AG09309 (cell line): ENCODE measurements at places on chromosomes 3 and 15.

DNA sequence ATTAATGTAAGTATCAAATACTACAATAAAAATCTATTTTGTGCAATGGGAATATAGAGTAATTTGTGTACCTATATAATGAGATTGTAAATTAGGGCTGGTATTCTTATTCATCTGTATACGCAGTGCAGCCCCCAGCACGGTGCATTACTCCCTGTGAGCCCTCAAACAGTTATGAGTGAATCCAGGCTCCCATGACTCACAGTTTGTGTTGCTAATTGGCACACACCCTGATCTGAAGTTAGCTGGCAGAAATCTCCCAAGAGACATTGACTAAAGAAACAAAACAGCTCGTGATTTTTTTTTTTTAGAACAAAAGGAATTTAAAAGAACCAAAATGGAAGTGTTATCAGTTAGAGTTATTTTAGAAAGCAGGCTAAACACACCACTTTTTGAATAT, 15.7 kb downstream of the GK5 start:
- peak; percentile 61 for DNase-seq

- DNase-seq: no peak
Observed at GRCh38 chr15:79028411-79028964, 62.1 kb downstream of the RASGRF1 start.

GRCh38 chr3:182349951-182350517, 443.3 kb upstream of the ATP11B start:
- no peak for DNase-seq

GRCh38 chr15:52464478-52464877, 64.2 kb downstream of the MYO5A start:
- DNase-seq: no peak

DNA sequence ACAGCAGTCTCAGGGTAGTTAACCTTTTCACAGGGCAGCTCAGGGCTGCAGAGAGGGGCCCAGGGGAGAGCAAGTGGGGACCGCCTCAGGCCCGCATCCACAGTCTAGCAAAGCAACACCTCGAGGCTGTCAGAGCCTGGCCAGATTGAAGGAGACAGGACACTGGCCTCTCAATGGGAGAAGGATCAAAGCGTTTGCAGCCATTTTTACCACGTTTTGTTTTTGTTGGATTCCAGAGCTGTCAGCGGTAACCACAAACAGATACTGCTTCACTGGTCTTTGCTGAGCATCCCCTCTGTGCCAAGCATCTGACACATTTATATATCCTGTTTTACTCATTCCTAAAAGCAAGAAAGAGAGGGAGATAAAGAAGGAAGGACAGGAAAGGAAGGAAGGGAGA, 153.8 kb downstream of the SHQ1 start:
- DNase-seq: peak; percentile 37

DNA sequence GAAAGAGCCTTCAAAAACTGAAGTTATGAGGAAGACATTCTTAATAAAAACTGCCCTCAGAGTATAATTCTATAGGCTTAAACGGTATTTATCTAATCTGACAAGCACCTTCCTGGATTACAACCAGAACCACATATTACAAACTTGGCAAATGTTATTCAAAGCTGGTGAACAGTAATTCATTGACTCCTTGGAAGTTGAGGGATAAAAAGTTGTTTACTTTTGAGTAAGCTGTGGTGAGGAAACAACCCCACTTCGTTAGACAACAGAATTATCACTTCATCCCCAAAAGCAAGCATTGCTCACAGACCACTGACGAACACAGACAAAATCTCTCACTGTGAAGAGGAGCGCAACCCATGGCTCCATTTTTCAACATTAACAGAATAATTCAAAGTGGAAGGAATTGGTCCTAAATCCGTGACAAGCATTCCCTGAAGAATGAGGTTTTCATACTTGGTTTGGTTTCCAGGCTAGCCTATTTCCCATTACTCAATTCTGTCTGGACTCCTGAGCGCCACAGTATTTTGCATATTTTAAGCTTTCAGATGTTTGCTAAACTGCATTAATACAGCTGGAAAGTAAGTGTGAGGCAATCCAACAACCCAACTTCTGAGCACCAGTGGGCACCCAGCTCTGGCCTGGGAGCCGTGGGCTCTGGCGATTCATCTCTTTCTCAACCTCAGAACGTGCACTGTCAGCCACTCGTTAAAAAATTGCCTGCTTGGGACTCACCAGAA, 32.7 kb downstream of the LRIG1 start:
- peak; percentile 46 for DNase-seq

- no peak for DNase-seq
Observed at GRCh38 chr15:25510146-25510545, 71.3 kb upstream of the UBE3A start.

DNA sequence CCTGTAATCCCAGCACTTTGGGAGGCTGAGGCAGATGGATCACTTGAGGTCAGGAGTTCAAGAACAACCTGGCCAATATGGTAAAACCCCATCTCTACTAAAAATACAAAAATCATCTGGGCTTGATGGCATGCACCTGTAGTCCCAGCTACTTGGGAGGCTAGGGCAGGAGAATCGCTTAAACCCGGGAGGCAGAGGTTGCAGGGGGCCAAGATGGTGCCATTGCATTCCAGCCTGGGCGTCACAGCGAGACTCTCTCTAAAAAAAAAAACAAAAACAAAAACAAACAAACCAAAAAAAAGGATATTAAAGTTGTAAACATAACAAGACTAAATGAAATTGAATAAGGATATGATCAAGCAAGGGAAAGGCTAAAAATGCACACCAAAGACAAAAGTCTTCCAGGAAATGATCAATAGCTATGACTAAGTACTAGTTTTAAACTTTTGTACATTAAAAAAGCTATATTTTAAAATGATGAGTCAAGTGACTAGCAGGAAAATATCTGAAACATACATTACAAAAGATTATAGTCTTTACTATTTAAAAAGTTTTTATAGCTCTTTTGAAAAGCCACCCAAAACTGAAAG, 28.6 kb downstream of the KLHL6 start:
- no peak for DNase-seq

DNA sequence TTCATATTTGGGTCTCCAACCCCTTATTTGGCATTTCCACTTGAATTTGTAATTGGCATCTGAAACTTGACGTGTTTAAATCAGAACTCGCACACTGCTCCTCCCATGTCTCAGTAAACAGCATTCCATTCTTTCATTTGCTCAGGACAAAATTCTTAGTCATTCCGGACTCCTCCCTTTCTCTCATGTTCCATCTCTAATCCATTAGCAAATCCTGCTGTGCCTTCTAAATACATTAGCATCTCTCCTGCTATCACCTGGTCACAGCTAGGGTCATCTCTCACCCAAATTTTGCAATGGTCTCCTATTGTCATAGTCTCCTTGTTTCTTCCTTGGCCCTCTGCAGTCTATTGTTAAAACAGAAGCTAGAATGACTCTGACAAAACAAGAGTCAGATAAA, 119.9 kb upstream of the CADPS start:
- DNase-seq: no peak

DNA sequence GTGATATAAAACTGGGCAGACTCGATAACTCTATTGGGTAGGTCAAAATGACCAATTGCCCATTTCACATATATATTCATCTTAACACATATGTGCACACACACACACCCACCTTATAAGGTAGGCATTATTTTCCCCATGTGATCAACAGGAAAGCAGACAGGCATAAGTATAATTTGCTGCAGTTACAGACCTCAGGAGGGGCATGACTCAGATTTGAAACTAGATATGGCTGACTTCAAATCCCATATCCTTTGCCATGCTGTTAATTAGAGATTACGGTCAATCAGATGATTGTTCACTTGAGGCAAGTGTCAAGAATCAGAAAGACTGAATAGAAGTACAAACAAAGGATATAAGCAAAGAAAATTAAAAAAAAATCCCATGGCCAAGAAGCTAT, 910.6 kb downstream of the NTRK3 start:
- no peak for DNase-seq

DNA sequence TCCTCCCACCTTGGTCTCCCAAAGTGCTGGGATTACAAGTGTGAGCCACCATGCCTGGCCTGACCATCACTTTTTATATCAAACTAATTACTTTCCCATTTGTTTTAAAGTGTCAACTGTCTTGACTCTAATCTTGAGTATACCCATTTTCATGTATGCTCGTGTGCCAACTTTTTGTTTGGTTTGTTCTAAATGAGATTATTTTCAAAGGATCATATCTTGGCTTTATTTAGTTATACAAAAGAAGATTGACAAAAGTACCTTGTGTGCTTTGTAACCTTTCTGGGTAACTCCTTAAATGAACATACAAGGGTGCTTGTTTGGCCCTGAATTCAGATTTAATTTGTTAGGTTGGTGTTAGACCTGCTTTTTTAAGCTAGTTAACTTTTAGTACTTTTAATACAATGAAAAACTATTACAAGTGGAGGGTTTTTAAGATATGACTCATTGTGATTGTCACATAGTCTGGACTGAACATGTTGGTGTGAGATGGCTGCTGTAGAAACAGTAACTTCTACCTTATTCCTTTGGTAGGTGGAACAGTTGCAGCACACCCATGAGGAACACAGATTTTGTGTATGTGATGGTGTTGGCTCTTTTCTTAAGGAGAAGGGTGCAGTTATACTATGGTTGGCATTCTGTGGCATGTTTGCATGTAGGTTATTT, 10.7 kb downstream of the KIF23 start:
- DNase-seq: no peak

- DNase-seq: no peak
Observed at GRCh38 chr3:126031981-126032471, 51.9 kb downstream of the SLC41A3 start.

DNA sequence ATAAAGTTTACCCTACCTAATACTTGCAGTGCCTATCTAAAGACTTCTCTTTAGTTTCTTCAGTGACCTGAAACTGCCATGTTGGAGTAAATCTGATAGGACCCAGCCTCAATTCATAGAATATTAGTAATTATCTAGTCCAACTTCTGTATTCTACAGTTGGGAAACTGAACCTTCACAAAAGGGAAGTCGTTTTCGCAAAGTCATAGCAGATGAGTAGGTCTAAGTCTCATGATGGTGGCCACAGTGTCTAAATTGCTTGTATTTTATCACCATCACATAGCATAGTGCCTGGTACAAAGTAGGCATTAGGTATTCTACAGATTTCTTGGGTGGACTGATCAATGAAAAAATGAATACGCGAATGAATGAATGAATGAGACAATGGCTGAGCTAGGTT, 8.4 kb downstream of the GMNC start:
- no peak for DNase-seq

DNA sequence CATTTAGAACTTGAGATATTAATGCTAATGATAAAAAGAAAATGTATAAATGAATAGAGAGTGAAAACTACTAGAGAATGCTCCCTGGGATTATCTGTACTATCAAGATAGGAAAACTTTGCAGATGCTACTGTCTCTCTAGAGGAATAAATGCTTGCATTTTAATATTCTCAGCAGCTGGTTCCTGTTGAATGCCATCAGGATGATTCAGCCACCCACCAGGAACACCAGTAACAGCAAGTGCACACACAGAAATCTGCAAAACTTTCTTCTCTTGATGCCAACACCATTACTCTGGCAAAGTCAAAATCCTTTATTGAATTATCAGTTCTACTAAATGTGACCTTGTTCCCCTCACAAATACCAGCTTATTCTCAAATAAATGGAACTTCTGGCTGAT, 148.4 kb downstream of the TIGIT start:
- no peak for DNase-seq

DNA sequence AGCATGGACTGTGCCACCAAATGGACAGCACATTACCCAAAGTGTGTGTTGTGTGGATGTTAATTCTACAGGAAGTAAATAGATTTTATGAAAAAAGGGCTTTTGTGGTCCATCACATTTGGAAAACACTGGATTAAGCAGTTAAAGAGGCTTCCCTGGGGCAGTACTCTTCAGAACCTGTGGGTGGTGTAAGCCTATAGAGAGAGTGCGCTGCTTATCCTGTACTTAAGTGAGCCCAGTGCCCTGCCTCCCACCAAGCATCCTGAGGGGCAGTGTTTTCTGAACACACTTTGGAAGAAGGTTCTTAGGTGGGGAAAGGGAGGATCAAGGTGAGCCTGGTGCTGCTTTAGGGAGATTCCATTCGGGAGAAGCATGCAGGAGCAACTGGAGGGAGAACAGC, 10.9 kb downstream of the TTLL3 start:
- no peak for DNase-seq

DNA sequence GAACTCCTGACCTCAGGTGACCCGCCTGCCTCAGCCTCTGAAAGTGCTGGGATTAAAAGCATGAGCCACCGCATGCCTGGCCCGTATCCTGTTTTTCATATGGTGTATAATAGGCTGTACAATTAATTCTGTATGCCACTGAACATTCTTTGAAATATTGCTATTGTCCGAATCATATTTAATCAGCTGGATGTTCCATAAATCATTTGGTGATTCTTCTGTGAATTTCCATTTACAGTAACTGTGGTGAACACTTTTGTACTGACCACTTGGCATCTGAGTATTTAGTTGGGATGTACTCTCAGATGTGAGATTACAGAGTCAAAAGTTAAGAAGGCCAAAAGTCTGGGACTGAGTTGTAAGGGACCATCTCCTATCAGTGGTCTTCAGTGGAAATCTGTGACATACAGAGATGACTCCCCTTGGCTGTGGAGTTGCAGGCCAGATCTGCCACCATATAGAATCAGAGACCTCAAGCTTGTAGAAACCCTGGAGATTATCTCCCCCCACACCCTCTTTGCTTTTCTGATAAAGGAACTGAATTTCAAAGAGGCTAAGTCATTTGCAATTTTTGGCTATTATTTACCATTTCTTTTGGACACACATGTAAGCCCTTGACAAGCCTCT, 25.7 kb upstream of the DYNC1LI1 start:
- DNase-seq: no peak

- DNase-seq: no peak
Observed at GRCh38 chr3:184652465-184652864, 59.4 kb downstream of the MAGEF1 start.

DNA sequence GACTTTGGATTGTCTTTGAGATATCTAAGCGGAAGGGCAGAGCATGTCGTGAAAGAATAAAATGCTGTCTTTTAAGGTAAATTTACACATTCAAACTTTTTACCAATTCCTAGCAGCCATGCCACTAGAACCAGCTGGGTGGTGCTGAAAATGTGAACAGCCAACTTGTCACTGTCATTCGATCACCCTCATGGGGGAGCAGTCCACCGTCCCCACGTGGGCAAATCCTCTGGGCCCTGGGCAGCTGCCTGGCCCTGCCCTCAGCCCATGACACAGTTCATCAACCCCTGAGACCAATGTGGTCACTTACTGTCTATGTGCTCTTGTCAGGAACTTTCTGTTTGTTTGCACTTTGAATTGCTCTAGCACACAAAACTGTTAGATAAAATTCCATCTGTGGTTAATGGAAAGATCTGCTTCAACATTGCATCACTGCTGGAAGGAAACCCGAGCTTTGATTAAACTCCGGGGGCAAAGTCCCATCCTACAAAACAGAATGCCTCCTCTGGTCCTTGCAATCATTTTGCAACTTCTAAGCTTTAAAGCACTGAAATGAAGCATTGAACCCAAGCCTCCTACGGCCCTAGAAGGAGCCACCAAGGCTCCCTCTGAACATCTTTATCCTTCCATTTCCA, 50.1 kb downstream of the PCSK6 start:
- DNase-seq: no peak
